Activated naive CD4-positive, alpha-beta T cell treated with anti-CD3 and anti-CD28 coated beads, Interleukin-2, amount 50 U/mL, for 72 hours (primary cell): ENCODE measurements at places on chromosomes 11 and 22. TPM values are rescaled to one million over a fixed set of nuclear protein-coding genes. Genes with fewer than 3 reads are reported as not detected.

- no peak for DNase-seq
Observed at GRCh38 chr11:94494126-94494680, 419 bp downstream of the ANKRD49 start.

DNA sequence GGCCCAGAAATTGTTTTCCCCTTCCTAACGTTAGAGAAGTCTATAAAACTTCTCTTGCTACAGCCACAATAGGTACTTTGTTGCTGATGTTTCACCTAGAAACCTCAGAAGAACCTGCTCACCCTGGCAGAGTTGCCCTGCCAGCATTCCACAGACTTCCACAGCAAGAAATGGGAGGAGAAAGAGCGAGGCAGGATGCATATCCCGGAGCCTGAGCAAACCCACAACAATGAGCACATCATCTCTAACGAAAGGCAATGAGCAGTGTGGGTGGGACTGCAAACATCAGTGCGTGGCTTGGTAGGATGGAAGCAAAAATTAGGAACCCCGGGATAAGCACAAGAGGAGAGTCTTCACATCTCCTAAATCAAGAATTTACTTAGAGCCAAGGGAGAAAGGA is 892.3 kb downstream of the OPCML start:
- DNase-seq, result no peak

DNA sequence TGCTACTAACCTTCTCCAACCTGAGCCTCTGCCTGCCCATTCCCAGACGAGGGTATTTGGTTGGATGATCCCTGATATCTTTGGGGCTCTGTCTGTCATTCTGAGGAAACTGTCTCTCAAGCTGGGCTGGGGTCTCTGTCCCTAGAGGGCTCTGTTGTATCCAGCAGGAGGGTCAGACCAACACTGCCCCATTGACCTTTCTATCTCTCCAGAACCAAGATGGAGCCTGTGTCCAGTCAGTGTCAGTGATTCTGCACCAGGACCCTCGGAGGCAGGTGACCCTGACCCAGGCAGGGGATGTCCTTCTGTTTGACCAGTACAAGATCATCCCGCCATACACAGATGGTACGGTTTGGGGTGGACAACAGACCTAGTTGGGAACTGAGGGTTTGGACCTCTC is 21.9 kb downstream of the OTOG start:
- DNase-seq, result no peak

Gene GRK2
- total RNA-seq, result 289 TPM

Gene USH1C
- not detected for total RNA-seq
